ENCODE measurements at places on chromosomes 1 and 21.

GRCh38 chr1:23784846-23785245 is 6.1 kb upstream of the LYPLA2 start:
- DNase-seq, result no peak

DNA sequence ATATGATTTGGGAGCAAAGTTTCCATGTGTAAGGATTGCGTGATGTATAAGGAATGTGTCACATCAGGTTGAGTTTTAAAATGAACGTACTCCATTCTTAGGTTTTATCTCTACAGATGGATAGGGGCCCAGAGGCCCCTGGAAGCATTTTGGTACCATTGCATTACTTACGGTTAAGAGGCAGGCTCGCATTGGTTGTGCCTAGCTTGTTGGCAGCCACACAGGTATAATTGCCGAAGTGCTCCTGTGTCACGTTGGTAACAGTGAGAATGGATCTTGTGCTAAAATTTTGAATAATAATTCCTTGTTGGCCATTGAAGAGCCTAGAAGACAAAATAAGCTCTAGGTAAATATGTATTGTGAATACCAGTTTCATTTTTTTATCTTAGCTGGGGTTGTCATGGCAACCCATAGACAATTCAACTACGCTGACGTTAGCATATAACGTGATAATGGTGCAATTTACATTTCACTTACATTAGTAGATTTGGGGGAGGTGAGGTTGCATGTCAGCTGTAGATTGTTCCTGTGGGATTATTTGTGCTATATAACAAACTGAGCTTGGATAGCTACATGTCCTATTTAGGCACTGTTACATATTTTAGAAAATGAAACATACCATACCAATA is 511.9 kb upstream of the ZRANB2 start:
- no peak for DNase-seq

DNA sequence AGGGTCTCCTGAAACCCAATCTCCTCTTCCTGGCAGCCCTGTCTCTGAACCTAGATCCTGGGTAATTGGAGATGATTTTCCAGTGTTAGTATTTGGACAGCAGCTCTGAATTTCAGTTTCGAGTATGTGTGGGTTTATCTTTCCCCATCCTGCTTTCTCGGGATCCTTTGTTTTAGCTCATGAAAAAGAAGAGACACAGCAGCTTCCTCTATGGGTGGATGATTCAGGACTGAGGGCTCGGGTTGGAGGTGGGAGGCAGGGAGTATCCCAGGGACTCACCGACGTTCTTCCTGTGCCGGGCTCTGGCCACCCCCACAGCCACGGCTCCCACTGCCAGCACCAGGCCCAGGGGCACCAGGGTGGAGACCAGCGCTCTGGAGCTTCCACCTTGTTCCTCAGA is 10.4 kb upstream of the FCMR start:
- DNase-seq, result no peak

DNA sequence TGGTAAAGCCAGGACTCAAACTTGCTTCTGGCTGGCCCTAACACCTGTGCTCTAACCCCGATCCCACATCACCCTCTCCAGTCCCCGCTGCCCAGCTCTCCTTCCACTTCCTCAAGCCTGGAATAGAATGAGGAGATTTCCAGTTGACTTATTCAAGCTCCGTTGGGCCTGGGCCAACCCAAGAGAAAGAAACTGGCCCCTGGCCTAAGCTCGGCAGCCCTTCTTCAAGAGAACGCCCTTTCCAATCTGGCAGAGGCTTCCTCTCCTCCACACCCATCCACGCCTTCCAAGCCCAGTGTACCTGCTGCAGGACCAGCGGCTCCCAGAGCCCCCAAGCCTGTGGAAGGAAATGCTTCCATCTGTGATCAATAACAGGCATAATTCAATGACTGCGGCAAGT is 51.9 kb downstream of the LRRN2 start:
- DNase-seq, result no peak

GRCh38 chr1:87249803-87250202 is 78.9 kb upstream of the LMO4 start:
- DNase-seq, result no peak

Measured in GM12864 (cell line).